ENCODE measurements at places on chromosomes 6 and 20.

DNA sequence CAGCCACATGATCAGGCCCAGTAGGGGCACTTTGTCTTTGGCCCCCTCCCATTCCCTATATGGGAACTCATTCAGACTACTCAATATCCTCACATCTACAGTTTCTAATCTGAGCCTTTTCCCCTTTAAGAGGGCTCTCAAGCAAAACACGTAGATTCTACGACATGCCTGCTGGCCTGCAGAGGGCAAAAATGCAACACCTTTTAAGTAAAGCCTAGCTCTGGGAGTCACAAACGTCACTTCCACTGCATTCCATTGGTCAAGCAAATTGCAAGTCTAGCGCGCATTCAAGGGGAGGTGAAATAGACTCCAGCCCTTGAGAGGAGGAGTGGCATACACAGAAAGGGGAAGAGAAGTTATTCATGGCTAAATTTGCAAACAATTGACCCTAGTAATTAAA lies 70.6 kb downstream of the CDC40 start:
- no peak for DNase-seq

DNA sequence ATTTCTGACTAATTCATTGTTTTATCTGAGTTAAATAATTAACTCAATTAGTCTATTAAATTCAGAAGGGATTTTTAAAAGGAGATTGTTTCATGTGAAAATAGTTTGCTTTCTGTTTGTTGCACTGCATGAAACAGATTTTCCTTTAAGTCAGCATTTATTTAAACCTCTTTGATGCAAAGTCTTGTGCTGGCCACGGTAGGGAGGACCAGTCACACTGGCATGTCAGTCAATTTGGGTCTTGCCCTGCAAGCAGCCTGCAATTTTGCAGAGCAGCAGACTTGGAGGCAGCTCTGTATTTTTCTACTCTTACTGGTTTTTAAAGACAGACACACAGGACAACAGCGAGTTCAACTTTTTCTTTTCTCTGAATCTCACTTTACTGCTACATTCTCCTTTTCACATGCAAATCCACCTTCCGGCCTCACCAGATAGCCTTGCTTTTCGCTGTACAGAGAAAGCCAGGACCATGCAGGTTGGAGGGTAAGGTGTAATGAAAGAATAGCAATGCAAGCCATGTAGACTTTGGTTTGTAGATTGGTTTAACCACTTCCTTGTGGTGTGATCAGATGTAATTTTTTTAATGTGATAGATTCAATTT lies 689.9 kb upstream of the AGPAT4 start:
- DNase-seq: no peak

GRCh38 chr20:43789593-43789992 lies 62.8 kb upstream of the GTSF1L start:
- no peak for DNase-seq

- no peak for DNase-seq
Measured at GRCh38 chr6:130507666-130508028, 141.8 kb downstream of the TMEM200A start.

GRCh38 chr6:51352506-51353029 lies 533.9 kb downstream of the TFAP2B start:
- DNase-seq: no peak

DNA sequence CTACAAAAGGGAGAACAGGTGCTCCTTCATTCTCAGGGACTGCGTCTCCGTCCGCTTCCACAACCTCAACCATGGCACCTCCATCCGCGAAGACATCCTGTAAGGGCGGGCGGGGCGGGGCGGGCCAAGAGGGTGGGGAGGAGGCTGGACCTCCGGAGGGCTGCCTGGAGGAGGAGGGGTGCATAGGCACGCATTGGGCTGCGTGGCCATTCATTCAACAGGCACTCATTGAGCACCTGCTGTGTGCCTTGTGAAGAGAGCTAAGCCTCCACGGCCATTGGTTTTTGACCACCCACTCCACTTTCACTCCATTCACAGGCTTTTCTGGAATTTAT lies 435 bp downstream of the ZSWIM3 start:
- no peak for DNase-seq

DNA sequence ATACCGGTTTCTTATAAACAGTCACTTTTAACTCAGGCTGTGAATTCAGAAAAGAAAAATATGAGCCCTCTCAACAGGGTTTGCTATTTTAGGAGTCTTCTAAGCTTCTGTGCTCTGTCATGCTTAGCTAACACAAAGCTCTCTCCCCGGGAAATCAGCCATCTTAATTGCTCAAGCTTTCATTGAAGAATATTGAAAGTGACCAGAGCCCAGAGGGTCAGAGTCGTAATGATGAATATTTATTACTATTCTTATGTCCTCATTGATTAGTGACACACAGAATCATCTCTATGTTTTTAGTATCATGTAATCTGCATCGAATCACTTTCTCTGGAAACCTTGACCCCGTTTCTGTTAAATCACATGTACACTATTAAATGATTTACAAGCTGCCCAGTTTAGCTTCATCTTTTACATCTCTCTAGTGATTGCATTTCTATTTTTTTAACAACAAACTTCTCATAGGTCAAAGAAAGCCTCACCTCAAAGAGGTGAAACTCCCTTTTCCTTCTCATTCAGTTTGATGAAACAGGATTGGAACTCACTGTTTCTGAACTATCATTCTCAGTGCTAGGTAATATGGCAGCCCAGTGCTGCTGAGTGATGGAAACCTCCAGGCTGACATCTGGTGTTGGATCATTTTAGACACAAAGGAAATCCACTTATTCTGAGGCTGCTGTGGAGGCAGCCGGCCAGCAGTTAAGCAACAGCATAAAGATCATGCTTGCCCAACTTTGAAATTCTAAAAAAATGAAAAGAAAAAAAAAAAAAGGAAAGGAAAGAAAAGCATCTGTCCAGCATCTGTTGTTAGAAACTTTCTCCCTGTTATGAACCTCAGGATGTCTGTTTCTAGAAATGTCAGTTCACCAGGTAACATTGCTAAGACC lies 96.3 kb downstream of the RFPL4B start:
- DNase-seq: no peak
